Stomach (tissue), 19 donors: ENCODE measurements at places on chromosomes 1 and 21. TPM values are rescaled to one million over a fixed set of nuclear protein-coding genes. Genes with fewer than 3 reads are reported as not detected.

The KRTAP10-9 gene
- not detected for total RNA-seq

The RNU1-2 gene
- total RNA-seq, result under 0.01 TPM

The CHI3L2 gene
- 2.8 TPM for total RNA-seq

The AGMAT gene
- 9.8 TPM for total RNA-seq

The MACO1 gene
- 4.9 TPM for total RNA-seq

The ZNF678 gene
- total RNA-seq, result 15.1 TPM

The RGS8 gene
- not detected for total RNA-seq

The DIO1 gene
- total RNA-seq, result not detected

The TUFT1 gene
- total RNA-seq, result 20.9 TPM

The INAVA gene
- total RNA-seq, result 102 TPM

The PTTG1IP gene
- 133 TPM for total RNA-seq

The CD53 gene
- 70.6 TPM for total RNA-seq

The TDRD5 gene
- not detected for total RNA-seq

GRCh38 chr1:76084029-76084627, 9.6 kb downstream of the ST6GALNAC3 start:
- H3K36me3 ChIP-seq, result no peaks in the 10 kb centered on the region
- no peak for DNase-seq
- H3K4me3 ChIP-seq, result no peak overlapping the region
- H3K27me3 ChIP-seq, result no peaks in the 10 kb centered on the region

DNA sequence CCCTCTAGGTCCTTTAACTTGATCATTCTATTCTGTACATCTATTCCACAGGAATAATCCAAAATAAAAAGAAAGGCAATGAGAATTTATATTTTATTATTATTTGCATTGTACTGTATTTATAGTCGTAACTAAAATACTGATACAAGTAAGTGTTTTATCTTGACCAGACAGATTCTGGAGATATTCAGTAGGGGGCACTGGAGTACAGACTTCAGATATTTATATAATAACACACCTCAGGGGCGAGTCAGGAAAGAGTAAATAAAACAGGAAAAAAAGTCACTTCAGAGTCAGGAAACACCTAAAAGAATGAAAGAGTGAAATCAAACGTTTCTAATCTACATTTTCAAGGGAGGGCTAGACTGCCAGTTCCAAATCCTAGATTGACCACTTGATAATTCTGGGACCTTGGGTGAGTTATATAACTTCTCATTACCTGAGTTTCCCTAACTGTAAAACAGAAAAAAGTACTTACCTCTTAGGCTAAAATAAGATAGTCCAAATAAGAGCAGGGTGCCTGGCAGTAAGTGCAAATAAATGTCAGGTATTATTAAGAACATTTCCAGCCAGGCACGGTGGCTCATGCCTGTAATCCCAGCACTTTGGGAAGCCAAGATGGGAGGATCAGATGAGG, 31.1 kb upstream of the MTF1 start:
- peak; percentile 73 for DNase-seq
- H3K27me3 ChIP-seq, result no peaks in the 10 kb centered on the region
- H3K27ac ChIP-seq, result no peak overlapping the region
- H3K4me3 ChIP-seq, result no peak overlapping the region

- no peaks in the 10 kb centered on the region for H3K4me1 ChIP-seq
- no peak overlapping the region for H3K27ac ChIP-seq
- no peak for DNase-seq
- no peaks in the 10 kb centered on the region for H3K27me3 ChIP-seq
- no peak overlapping the region for H3K4me3 ChIP-seq
Measured at GRCh38 chr1:217268058-217268457, 362.8 kb downstream of the GPATCH2 start.

DNA sequence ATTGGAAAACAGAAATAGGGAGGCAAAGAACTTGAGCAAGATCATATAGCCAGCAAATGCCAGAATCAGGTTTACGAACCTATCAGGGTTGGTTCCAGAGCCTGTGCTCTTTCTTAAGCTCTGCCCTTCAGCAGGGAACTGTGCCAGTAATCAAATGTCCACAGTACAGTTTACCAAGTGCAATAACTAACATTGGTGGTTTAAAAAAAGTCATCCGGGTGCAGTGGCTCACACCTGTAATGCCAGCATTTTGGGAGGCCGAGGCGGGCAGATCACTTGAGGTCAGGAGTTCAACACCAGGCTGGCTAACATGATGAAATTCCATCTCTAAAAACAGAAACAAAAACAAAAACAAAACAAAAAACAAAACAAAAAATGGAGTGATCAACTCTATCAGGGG, 182.7 kb downstream of the LMX1A start:
- DNase-seq, result no peak
- no peak overlapping the region for H3K27ac ChIP-seq
- H3K27me3 ChIP-seq, result no peaks in the 10 kb centered on the region
- no peaks in the 10 kb centered on the region for H3K4me1 ChIP-seq
- H3K36me3 ChIP-seq, result no peaks in the 10 kb centered on the region
- H3K4me3 ChIP-seq, result no peak overlapping the region

DNA sequence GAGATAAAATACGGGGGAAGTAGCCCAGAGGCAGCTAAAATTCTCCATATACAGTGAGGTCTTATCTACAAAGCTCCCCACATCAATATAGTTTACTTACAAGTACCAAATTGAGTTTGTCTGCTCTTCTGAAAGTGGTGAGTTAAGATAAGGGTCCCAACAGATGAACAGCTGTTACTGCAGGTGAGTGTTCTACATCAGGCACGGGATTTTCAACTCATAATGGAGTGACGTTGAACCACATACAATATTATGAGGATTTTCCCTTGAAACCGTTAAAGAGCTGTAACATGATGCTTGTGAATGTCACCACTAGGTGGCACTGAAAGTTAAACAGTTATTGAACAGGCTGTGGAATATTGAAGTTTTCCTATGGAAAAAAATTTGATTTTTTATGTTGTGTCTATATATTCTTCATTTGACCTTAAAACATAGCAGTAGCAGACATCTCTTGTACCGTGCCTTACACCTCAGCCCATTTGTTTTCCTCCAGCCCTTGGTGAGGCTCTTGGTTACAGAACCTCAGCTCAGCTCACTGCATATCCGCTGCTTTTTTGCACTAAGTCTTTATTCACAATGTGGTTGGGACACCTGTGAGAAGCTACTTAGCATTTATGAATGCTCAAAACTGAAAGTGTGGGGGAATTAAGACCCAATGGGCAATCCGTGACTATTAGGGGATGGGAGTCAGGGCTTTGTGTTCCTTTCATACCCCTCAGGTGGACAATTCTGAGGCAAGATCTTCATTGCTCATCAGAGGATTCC, 23.2 kb downstream of the CD1D start:
- peak; percentile 81 for DNase-seq
- H3K27me3 ChIP-seq, result no peaks in the 10 kb centered on the region
- no peak overlapping the region for H3K4me3 ChIP-seq
- no peak overlapping the region for H3K27ac ChIP-seq
- no peaks in the 10 kb centered on the region for H3K36me3 ChIP-seq

GRCh38 chr1:13590486-13590885, 6.9 kb downstream of the PDPN start:
- no peak overlapping the region for H3K4me3 ChIP-seq
- no peaks in the 10 kb centered on the region for H3K4me1 ChIP-seq
- H3K27ac ChIP-seq, result no peak overlapping the region
- H3K27me3 ChIP-seq, result peaks cover 17% of the 10 kb centered on the region

- H3K4me3 ChIP-seq, result no peak overlapping the region
- H3K36me3 ChIP-seq, result no peaks in the 10 kb centered on the region
- H3K27me3 ChIP-seq, result no peaks in the 10 kb centered on the region
- peak; percentile 64 for DNase-seq
- no peaks in the 10 kb centered on the region for H3K4me1 ChIP-seq
Measured at GRCh38 chr1:201299968-201300367, 16.7 kb downstream of the PKP1 start.

- no peaks in the 10 kb centered on the region for H3K27me3 ChIP-seq
- H3K36me3 ChIP-seq, result no peaks in the 10 kb centered on the region
- no peak overlapping the region for H3K4me3 ChIP-seq
- H3K27ac ChIP-seq, result no peak overlapping the region
- H3K4me1 ChIP-seq, result peaks cover 23% of the 10 kb centered on the region
- DNase-seq, result no peak
Measured at GRCh38 chr1:56057466-56058405, 521.6 kb downstream of the PLPP3 start.

DNA sequence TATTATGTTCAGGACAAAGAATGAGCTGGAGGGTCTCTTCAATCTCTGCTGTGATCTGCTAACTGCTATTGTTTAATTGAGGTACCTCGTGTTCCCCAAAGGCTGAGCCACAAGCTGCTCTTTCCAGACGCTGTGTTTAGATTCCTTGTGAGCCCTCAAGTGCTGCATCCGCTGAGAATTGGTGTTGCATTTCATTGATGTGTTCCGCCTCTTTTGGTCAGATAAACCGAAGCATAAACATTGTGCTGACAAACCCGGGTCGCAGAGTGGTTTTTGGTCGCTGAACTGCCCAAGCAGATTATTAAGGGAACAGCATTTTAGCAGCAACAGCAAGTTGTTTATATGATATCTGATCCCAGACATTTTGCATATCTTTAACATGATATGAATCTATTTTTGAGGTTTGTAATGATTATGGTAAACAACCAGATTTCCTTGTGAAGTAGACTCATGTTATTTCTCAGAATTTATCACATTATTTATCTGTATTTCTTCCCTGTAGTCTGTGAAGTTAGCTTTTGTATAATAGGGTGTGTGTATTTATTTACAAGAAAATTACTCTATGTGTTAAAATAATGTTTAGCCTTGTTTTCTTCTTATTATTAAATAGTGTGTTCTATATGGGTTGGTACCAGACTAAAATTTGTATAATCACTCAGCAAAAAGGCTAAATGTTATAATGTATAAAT, 217.2 kb upstream of the C1orf105 start:
- no peak overlapping the region for H3K4me3 ChIP-seq
- no peaks in the 10 kb centered on the region for H3K36me3 ChIP-seq
- no peaks in the 10 kb centered on the region for H3K27me3 ChIP-seq
- H3K27ac ChIP-seq, result no peak overlapping the region
- H3K4me1 ChIP-seq, result peaks cover 6% of the 10 kb centered on the region

- no peaks in the 10 kb centered on the region for H3K36me3 ChIP-seq
- no peak overlapping the region for H3K4me3 ChIP-seq
- H3K27ac ChIP-seq, result no peak overlapping the region
- DNase-seq, result no peak
- H3K27me3 ChIP-seq, result no peaks in the 10 kb centered on the region
Measured at GRCh38 chr21:41043014-41043413, 124.9 kb upstream of the BACE2 start.

GRCh38 chr1:29869802-29870201, 633.5 kb downstream of the PTPRU start:
- no peak overlapping the region for H3K4me3 ChIP-seq
- no peak for DNase-seq
- H3K36me3 ChIP-seq, result no peaks in the 10 kb centered on the region
- no peaks in the 10 kb centered on the region for H3K4me1 ChIP-seq

DNA sequence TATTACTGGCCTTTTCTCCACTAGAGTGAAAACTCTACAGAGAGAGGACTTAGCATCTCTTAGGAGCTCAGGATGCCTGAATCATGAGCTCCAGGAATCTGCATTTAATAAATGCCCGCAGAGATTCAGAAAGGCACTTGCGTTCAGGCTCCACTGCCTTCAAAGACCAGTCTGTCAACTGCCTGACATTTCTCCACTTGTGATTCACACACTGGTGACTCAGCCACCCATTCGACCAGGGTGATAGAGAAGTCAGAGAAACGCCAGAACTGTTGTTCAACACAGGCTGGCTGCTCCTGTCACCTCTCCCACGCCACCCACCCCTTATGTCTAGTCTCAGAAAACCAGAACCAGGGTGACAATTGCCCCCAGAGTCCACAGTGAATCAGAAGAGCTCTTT, 26.9 kb upstream of the LBR start:
- H3K4me1 ChIP-seq, result peaks cover 37% of the 10 kb centered on the region
- H3K27ac ChIP-seq, result peak overlapping the region; percentile 46
- peak; percentile 45 for DNase-seq
- no peaks in the 10 kb centered on the region for H3K27me3 ChIP-seq

GRCh38 chr1:17741052-17741451, 14.1 kb upstream of the ACTL8 start:
- H3K4me3 ChIP-seq, result no peak overlapping the region
- peaks cover 22% of the 10 kb centered on the region for H3K27me3 ChIP-seq
- no peak overlapping the region for H3K27ac ChIP-seq

GRCh38 chr1:20370698-20371097, 80.0 kb downstream of the VWA5B1 start:
- no peak overlapping the region for H3K4me3 ChIP-seq
- H3K27me3 ChIP-seq, result peaks cover 97% of the 10 kb centered on the region
- peaks cover 13% of the 10 kb centered on the region for H3K4me1 ChIP-seq
- no peak overlapping the region for H3K27ac ChIP-seq

- no peaks in the 10 kb centered on the region for H3K27me3 ChIP-seq
- H3K27ac ChIP-seq, result no peak overlapping the region
- H3K36me3 ChIP-seq, result no peaks in the 10 kb centered on the region
- no peak overlapping the region for H3K4me3 ChIP-seq
Measured at GRCh38 chr1:9399510-9400424, 107.1 kb downstream of the SPSB1 start.

DNA sequence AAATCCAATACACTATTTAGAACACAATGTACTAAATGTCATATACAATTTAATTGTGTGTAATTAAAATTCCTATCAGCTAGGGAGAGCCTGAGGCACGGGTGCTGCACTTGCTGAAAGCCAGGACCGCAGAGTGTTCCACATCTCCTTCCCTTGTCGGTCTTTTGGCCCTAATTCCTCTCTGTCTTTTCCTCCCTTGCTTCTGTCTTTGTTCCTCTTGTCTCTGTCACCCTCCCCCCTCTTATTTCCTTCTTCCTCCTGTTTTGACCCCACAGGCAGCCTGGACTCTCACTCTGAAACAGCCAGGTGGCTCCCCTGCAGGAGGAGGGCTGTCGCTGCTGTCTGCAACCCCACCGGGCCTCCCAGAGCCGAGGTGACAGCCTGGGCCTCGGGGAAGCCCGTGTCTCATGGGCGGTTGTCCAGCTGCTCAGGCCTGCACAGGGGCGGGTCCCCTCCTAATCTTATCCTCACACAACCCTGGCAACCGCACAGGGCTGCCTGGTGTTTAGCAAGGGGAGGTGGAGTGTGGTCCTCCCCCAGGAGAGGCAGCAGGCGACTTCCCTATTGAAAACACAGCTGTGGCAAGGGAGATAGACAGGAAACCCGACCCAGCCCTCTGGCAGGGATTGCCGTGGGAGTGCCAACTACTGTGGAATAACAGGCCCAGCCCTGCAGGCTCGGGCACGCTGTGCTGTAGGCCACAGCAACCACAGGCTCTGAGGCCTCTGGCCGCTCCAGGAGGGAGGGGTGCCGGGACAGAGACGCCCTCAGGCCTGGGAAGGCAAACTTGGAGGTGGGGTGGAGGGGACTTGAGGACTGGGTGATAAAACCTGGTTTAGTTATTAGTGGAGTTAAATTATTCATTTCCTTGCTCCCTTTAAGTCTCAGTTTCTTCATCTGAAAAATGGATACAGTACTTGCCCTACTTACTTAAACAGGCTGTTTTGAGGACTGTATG, 68.8 kb upstream of the WDR26 start:
- no peaks in the 10 kb centered on the region for H3K27me3 ChIP-seq
- H3K4me3 ChIP-seq, result no peak overlapping the region
- peak overlapping the region; percentile 87 for H3K27ac ChIP-seq
- peaks cover 53% of the 10 kb centered on the region for H3K4me1 ChIP-seq
